CD4-positive, alpha-beta T cell treated with Interleukin-12 subunit alpha and Interleukin-12 subunit beta, for 1 hour (primary cell): ENCODE measurements at places on chromosomes 13 and 19.

GRCh38 chr19:48469289-48469881 lies at the start of gene CYTH2:
Gene CYTH2, plus strand, starts transcription at chr19:48469369. Its CDS starts 139 bp downstream, at chr19:48469508.
- DNase-seq = peak; percentile 77

- peak; percentile 24 for DNase-seq
Observed at GRCh38 chr19:14023404-14024235, 4.3 kb upstream of the RLN3 start.

DNA sequence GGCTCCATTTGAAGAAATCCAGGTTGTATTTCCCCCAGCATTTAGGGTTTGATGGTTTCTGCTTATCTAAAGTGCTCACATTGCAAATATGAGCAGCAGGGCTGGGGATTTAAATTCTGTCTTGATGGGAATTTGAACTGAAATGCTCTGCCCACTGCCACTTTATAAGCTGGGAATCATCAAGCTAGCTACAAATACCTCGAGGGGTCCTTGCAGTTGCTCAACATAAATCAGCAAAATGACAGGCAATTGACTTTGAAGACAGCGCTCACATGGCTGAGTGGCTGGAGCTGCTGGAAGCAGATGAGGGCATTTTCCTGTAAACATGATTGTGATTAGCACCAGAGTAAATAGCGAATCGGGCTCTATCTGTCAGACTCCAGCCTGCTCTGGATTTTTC lies 39.4 kb upstream of the MEDAG start:
- no peak for DNase-seq

GRCh38 chr13:40438999-40439797 lies 227.2 kb downstream of the FOXO1 start:
- no peak for DNase-seq

DNA sequence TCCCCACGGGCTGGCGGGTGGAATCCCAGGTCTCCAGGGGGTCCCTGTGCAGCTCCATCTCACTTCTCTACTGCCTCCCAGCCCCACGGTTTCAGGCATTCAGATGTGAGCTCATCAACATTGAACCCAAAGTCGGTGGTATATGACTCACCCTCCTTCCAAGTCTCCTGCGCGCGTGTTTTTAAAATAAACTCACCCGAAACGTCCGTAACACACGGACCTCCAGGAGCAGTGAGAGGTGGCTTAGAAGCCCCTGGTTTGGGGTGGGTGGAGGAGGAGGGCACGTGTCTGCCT lies 14.0 kb upstream of the CRTC1 start:
- DNase-seq = no peak

DNA sequence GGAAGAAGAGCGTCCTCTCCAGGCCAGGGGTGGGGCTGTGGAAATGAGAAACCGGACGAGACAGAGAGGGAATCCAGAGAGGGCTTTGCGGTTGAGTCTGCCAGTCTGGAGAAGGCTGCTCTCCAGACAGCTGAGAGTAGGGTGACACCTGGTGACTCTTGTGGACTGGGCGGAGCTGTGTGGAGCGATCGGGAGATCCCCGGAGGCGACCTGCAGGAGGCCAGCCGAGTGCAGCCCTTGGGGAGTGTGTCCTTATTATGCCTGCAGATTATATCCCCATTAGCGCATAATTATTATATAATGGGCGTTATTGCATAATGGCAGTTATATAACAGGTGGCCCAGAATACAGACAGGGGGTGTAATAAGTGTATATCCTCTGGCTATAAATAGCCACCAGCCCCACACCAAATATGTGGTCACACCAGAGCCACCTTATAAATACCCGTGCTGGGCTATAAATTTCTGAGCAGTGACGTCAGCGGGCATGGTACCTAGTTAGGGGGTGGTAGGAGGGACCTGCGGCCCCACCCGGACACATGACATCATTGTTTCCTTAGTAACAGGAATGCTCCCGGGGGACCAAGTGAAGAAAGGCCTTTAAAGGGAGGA lies 41.2 kb downstream of the NFIX start:
- DNase-seq = no peak

DNA sequence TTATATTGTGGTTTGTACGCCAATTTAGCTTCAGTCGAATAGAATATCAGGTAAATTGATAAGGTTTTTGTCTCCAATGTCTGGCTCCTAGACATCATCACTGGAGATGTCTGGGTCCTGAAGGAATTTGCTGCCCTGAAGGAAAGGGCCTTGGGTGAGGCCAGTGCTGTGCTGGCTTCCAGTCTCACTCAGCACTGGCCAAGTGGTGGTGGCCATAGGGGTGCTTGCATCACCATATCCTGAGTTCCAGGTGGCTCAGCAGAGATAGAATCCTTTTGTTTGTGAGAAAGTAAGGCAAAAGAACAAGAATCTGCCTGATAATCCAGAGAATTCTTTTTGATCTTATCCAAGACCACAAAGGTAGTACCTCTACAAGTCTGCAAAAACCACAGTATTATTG lies 39.1 kb downstream of the UQCRFS1 start:
- DNase-seq = no peak

- DNase-seq = no peak
Observed at GRCh38 chr13:44383945-44384344, 10.3 kb downstream of the SERP2 start.

DNA sequence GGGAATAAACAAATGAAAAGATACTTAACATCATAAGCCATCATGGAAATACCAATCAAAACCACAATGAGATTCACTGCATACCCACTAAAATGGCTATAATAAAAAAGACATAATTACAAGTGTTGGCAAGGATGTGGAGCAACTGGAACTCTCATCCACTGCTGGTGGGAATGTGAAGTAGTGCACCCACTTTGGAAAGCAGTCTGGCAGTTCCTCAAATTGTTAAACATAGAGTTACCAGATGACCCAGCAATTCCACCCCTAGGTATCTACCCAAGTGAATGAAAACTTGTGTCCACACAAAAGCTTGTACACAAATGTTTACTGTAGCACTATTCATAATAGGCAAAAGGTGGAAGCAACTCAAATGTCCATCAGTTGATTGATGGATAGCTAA lies 46.9 kb downstream of the FLT1 start:
- DNase-seq = no peak

GRCh38 chr19:36573895-36574720 lies 1.0 kb upstream of the ZNF529 start:
- DNase-seq = no peak

GRCh38 chr13:101018720-101019119 lies 344.1 kb upstream of the TMTC4 start:
- DNase-seq = no peak

DNA sequence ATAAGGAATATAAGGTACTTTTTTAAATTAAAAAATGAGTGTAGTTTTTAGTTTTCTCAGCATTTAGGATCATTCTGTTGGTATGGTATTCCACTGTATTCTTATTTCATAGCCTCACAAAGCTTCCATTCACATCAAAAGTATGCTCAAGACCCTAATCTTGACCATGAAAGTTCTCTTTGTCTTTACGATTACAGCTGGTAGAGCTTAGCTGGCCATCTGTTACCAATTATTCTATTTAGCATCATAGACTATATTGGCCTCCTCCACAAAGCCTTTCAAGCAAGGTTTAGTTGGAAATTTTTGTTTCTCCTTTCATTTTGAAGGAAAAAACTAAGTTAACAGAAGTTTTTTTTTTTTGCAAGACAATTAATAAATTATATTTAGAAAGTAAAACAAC lies 245.1 kb downstream of the KCTD12 start:
- no peak for DNase-seq
